ENCODE measurements at places on chromosomes 12 and 14.

DNA sequence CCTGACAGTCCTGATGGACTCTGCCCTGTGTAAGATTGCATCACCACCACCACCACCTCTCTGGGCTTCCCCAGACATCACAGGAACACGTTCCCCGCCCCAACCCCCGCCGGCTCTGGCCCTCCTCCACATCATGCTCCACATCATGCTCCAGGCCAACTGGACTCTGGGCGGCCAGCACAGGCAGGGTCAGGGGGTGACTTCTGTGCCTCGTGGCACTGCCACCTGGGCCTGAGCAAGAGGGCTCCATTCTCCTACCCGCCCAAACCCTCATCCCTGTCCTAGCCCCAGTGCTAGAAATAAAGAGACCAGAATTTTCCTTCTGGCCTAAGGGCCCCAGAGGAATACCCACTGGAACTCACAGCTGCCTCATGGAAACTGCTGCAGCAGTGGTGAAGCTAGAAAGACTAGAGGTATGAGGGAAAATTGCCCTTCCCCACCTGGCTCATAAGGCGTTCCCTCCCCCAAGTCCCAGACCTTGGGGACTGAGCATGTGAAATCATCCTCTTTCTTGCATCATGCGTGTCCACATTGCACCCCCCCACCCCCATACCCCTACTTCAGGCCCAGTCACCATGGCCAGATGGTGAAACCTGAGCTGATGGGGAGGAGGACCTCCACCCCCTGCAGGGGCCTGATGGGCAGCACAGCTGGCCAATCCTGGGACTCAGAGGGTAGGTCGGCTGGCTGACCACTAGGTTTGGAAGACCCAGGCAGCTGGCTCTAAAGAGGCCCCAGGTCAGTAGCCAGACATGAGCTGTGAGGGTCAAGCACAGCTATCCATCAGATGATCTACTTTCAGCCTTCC is at the start of gene INHBE:
Gene INHBE, plus strand, starts transcription at position 742 of the 808 bp plus-strand sequence. CDS start 230 bp downstream, outside the sequence.
- DNase-seq, result no peak

- DNase-seq, result no peak
Observed at GRCh38 chr14:21768116-21768874, 94.7 kb upstream of the OR4E1 start.

GRCh38 chr14:63656194-63656593 is 14.5 kb upstream of the WDR89 start:
- no peak for DNase-seq

DNA sequence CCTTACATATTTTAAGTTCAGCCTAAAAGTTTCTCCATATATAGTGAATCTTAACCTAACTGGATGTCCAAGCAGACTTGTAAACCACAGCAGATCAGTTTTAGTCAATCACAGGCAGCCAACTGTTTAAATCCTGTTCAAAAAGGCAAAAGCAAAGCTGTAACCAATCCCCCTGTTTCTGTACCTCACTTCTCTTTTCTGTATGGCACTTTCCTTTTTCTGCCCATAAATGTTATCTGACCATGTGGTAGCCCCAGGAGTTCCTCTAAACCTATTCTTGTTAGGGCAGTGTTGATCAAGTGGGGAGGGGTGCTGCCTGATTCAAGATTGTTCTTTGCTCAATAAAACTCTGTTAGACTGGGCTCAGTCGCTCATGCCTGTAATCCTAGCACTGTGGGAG is 8.5 kb upstream of the DACT1 start:
- DNase-seq, result no peak

DNA sequence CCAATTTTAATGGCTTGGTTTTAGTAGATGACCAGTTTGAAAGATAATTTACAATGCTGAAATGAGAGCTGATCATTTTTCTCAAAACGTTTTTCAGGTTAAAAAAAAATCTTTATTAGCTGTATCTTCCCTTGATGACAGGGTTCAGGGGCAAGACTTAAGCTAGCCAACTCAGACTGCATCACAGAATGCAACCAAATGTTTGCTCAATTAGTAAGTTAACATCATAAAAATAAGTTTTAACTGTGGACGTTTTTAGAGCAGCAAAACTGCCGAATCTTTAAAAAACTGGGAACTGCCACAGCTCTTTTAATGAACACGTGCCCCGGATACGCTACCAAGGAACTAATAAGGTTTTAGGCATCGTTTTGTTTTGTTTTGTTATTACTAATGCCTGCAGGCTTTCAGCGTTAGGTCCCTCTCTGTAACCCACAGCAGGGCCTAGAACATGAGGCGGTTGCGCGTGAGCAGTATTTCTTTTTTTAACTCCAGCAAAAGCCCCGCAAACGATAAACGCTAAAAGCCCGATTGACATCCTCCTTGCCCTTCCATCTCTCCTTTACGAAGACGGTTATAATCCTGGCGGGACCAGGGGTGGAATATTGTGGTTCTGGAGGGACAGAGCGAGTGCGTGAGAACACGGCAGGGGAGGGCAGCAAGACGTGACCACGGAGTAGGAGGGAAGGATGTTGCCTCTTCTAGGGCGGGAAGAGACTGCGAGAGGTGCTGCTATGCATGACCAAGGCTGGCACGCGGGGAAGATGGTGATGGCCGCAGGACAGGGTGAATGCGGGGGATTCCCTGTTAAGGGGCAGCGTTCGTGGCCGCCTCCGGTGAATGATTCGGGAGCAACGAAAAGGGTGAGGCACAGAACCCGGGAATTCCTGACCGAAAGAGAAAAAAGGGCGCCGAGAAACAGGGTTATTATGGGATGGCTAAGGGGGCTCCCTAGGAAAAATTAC is 652 bp downstream of the SUPT16H start:
- DNase-seq, result no peak

GRCh38 chr12:15863372-15863771 is 18.8 kb upstream of the STRAP start:
- DNase-seq, result no peak

DNA sequence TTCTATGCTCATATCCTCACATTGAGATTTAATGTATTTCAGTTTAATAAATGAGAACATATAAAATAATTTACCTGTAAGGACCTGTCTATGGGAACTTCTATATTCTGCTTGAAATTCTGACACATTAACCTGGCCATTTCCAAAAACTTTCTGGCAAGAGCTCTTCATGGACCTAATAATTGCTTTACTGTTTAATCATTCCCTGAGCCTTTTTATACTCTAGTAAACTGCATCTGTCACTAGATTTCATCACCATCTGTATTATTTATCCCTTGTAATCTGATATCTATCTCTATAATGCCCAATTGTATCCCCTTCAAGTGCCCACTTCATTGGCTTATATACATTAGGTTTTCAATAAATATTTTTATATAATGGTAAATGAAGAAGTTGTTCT is 327.7 kb downstream of the RAD51B start:
- no peak for DNase-seq

GRCh38 chr12:105561546-105562198 is 231.2 kb downstream of the C12orf75 start:
- no peak for DNase-seq

DNA sequence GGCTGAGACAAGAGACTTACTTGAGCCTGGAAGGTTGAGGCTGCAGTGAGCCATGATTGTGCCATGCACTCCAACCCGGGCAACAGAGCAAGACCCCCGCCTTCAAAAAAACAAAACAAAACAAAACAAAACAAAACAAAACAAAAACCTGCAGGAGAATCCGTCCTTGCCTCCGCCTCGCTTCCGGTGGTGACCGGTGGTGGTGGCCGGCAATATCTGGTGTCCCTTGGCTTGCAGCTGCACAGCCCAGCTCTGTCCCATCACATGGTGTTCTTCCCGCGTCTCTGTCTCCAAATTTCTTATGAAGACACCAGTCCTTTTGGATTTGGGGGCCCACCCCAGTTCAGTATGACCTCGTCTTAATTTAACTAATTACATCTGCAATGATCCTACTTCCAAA is 10.0 kb downstream of the SMIM41 start:
- DNase-seq, result no peak

- no peak for DNase-seq
Observed at GRCh38 chr12:104796475-104796862, 161.6 kb downstream of the SLC41A2 start.

GRCh38 chr12:8911606-8912268 is 2.6 kb upstream of the PHC1 start:
- no peak for DNase-seq
